ENCODE measurements at places on chromosomes 2 and 18.

GRCh38 chr2:10755621-10756020, 34.2 kb downstream of the ATP6V1C2 start:
- DNase-seq: no peak

DNA sequence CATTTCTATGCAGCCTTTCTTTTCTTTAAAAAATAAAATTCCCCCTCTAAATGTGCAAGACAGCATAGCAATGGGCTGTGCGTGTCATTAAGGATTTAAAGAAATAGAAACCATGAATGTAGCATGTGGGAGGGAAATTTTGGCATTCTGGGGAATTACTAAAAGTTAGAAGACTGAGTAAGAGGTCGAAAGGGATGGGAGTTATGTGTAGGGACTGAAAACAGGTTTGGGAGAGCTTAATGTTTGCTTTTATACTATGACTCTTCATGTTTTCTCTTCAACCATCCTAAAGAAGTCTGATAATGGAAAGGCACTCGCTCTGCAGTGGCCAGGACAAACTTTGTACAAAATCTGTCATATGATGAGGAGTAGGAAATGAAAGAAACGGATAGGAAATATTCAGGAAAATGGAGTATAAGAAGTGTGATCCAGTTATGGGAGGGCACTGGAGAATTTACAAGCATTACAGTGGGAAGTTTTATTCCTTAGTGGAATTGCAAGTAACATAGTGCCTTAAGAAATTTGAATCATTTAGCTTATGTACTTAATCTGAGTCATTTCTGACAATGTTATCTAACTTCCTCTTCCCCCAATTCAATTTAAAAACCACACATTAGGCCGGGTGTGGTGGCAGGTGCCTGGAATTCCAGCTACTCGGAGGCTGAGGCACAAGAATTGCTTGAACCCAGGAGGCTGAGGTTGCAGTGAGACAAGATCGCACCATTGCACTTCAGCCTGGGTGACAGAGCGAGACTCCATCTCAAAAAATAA, 20.6 kb downstream of the TMEM87B start:
- DNase-seq: no peak

- DNase-seq: peak; percentile 12
Observed at GRCh38 chr2:143903172-143903856, 616.6 kb downstream of the ZEB2 start.

- no peak for DNase-seq
Observed at GRCh38 chr2:17051538-17051937, 385.9 kb upstream of the CYRIA start.

GRCh38 chr18:41064916-41065315, 890.1 kb upstream of the PIK3C3 start:
- DNase-seq: no peak

DNA sequence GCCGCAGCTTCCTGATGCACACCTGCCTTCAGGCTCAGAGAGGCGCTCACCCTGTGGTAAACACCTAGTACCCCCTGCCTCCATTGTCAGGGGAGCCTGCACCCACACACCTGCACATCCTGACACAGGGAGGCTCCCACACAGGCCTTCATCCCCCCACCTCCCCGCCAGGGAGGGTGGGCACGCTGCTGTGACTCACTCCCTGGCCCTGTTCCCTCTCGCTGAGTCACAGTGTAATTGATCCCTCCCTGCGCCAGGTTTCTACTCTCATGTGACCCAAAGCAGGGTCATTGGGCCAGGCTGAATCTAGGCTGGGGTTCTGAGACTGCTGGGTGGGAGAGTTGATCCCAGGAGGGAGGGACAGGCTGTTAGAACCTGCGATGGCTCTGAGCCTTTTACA, 8.5 kb upstream of the CELF4 start:
- DNase-seq: no peak

GRCh38 chr2:62871506-62871905, 166.0 kb downstream of the EHBP1 start:
- no peak for DNase-seq

DNA sequence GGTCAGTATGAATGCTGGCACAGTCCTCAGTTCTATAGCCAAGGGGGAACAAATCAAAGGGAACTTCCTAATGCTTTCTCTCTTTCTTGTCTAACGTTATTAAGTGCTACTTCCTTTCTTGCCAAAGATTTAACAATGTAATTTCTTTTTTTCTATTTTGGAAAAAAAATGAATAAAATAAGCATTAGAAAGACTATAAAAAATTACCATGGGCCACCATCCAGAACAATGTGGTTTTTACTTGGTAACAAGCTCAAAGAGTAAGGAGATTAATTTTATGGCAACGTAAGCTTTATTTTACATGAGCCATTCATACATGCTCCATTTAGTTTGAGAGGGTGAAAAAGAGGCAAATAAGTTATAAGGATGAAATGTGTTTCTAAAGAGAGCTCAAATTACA, 40.1 kb downstream of the SERPINE2 start:
- no peak for DNase-seq

- no peak for DNase-seq
Observed at GRCh38 chr2:135050684-135051083, 1.4 kb upstream of the RAB3GAP1 start.

DNA sequence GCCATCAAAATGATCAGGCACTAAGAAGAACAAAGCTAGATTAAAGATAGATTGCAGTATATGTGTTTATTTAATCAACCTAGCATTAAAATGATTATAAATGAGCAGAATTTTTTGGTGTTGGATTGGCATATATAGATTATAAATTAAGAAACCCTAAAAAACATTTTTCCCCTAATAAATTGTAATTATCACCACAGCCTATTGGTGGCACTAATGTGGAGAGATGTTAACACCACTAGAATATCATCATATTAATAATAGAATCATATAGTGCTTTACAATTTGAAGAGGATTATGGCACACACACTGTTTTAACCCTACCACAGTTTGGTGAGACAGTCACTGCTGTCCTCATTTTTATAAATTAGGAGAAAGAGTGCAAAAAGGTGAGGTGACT, 112.4 kb upstream of the RND3 start:
- DNase-seq: no peak

DNA sequence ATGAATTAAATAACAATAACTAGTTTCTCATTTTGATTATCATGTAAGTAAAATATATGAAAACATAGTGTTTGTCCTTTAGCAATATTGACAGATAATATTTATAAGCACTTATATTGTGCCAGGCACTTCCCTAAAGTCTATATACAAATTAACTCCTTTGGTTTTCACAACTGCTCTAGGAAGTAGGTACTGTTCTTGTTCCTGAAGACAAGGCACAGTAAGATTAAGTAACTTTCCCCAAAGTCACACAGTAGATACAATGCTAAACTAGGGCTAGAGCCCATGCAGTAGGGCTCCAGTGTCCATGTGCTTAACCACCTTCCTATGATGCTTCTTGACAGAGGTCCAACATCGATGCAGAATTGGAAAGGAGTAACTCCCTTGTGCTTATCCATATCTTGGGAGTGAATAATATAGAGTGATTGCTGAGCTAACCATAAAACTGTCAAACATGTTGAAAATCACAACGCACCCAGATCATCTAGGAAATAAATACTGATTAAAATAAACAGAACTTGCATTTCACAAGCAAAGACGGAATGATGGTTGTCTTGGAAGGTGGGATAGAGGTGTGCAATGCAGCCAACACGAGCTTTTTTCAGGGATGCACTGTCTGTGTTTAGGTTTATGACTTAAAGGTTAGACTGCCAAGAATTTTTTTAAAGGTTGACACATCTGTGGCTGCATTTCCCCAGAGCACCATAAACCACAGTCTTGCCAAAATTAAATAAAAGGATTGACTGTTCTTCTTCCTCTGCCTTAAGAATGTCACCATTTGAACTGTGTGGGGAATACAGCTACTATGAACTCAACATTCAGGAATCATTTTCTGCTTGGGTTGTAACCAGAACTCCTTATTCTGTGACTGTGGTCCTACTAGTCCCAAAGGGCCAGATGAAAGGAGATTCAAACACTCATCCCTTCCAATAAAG, 80.8 kb downstream of the ANKRD44 start:
- no peak for DNase-seq

GRCh38 chr2:98158305-98158704, 71.3 kb downstream of the VWA3B start:
- no peak for DNase-seq

- no peak for DNase-seq
Observed at GRCh38 chr2:42372474-42373200, 11.6 kb upstream of the COX7A2L start.

- no peak for DNase-seq
Observed at GRCh38 chr2:65231892-65232477, 4.4 kb downstream of the ACTR2 start.

- no peak for DNase-seq
Observed at GRCh38 chr2:152846697-152847470, 128.5 kb downstream of the ARL6IP6 start.

DNA sequence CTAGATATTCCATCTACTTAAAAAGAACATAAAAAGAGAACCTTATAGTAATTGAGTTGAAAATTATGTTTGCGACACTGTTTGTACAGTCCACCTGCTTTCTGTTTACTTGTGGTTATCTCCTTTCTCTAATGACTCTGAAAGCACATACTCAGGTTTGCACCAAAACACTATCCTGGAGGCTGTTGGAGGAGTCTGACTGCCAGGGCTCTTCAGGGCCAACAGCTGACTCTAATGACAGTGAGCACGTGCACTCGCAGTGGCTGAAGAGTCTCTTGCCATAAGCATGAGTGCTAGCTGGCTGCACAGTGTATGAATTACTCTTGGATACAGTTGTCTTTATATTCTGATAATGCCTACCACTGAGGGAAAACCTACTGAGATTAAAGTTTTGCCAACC, 16.7 kb upstream of the GLS start:
- no peak for DNase-seq

DNA sequence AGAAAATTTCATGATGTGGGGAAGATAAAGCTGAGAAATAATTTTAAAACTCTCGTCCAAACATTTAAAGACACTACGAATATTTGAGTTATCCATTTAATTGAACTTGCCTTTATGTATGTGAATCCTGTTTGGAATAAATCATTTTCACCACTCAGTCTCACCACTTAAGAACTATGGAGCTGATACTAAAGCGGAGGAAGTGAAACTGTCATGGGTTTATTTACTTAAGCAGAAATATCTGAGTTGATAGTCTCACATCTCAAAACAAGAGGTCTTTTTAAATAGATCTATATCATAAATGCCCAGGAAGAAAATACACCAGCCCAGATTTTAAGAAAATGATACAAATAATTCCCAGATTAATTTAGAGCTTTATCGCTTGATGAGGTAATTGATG, 532.4 kb downstream of the ZNF804A start:
- DNase-seq: no peak

- DNase-seq: no peak
Observed at GRCh38 chr2:216119986-216120385, 10.8 kb downstream of the XRCC5 start.

DNA sequence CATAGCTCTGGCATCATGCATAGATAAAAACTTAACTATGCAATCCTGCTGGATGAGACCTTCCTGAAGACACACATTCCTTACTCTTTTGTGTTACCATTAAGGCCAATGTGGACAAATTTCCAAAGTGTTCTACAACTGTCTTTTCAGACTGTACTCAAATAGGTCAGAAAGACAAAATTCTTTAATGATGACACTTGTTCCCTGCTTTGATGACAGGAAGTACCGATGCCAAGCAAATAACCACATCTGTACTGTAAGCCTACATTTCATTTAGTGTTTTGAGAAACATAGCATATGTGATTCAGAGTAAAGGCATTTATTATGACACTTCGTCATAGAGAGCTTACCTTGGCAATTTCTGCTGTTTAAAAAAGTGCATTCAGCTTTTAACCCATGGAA, 55.0 kb downstream of the PMAIP1 start:
- no peak for DNase-seq

GRCh38 chr18:6261938-6262337, 152.8 kb downstream of the L3MBTL4 start:
- no peak for DNase-seq

DNA sequence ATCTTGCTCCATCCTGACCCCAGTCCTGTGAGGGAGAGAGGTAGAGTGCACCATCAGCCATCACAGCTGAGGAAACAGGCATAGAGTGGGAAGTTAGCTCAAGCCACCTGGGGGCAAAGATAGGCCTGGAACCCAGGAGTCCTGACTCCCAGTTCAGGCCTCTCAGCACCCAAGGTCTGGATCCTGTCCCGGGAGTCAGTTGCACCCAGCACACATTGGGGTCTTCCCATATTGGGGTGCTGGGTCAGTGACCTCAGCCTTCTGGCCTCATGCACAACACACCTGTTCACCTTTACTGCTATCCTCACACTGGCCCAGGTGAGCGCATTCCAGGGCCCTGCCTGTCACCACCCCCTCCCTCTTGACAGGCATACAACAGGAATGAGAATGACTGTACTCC, 24.7 kb downstream of the ST8SIA5 start:
- no peak for DNase-seq

DNA sequence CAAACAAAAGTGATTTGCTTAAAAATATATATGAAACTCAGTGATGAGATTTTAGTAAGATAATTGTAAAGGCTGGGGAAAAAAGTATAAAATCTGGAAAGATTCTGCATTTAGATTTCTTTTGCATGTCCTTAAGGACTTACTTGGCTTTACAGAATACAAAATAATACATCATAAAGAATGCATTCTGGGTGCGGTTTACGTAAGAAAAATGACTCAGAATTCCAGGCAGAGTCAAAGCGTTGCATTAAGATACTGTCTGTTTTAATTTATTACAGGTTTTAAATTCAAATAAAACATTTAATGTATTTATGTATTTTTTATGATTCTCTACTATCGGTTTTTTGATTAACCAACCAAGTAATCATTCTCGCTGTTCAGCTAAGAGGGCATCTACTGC, 178.0 kb downstream of the SH3BP4 start:
- DNase-seq: no peak

- no peak for DNase-seq
Observed at GRCh38 chr2:67927501-67927900, 135.3 kb downstream of the C1D start.

- peak; percentile 76 for DNase-seq
Observed at GRCh38 chr2:27264753-27265535, 2.1 kb upstream of the SLC30A3 start.

GRCh38 chr2:16203691-16204090, 263.3 kb downstream of the MYCN start:
- DNase-seq: no peak

- DNase-seq: peak; percentile 42
Observed at GRCh38 chr2:72915907-72916742, 1.2 kb upstream of the EMX1 start.

Measured in CD4-positive, alpha-beta T cell treated with Interleukin-17A for 1 hour (primary cell).